Naive thymus-derived CD8-positive, alpha-beta T cell (primary cell): ENCODE measurements at places on chromosomes 6 and 20. TPM values are rescaled to one million over a fixed set of nuclear protein-coding genes. Genes with fewer than 3 reads are reported as not detected.

The PTCRA gene
- not detected for total RNA-seq

The SIRPG gene
- total RNA-seq, result 47.5 TPM

The PTCHD4 gene
- total RNA-seq, result not detected

The MYCT1 gene
- not detected for total RNA-seq

The HMGA1 gene
- 80.3 TPM for total RNA-seq

The OPN5 gene
- total RNA-seq, result not detected

The CRISP3 gene
- total RNA-seq, result not detected

- H3K4me3 ChIP-seq, result no peak overlapping the region
- peaks cover 6% of the 10 kb centered on the region for H3K36me3 ChIP-seq
- DNase-seq, result no peak
- no peaks in the 10 kb centered on the region for H3K27me3 ChIP-seq
- peaks cover 6% of the 10 kb centered on the region for H3K4me1 ChIP-seq
Observed at GRCh38 chr20:5540091-5540490, 210.1 kb upstream of the SHLD1 start.

- H3K4me3 ChIP-seq, result no peak overlapping the region
- peaks cover 35% of the 10 kb centered on the region for H3K4me1 ChIP-seq
- no peak overlapping the region for H3K27ac ChIP-seq
Observed at GRCh38 chr20:50197463-50198179, 7.0 kb downstream of the CEBPB start.

GRCh38 chr6:144364208-144364720 is 79.1 kb downstream of the UTRN start:
- H3K4me1 ChIP-seq, result peaks cover 36% of the 10 kb centered on the region
- H3K27ac ChIP-seq, result peak overlapping the region; percentile 81
- DNase-seq, result no peak
- no peaks in the 10 kb centered on the region for H3K27me3 ChIP-seq
- H3K4me3 ChIP-seq, result peak overlapping the region; percentile 34

- no peak overlapping the region for H3K4me3 ChIP-seq
- H3K27me3 ChIP-seq, result no peaks in the 10 kb centered on the region
- DNase-seq, result no peak
- H3K4me1 ChIP-seq, result no peaks in the 10 kb centered on the region
- no peaks in the 10 kb centered on the region for H3K36me3 ChIP-seq
Observed at GRCh38 chr20:42432496-42433334, 757.0 kb downstream of the PTPRT start.

DNA sequence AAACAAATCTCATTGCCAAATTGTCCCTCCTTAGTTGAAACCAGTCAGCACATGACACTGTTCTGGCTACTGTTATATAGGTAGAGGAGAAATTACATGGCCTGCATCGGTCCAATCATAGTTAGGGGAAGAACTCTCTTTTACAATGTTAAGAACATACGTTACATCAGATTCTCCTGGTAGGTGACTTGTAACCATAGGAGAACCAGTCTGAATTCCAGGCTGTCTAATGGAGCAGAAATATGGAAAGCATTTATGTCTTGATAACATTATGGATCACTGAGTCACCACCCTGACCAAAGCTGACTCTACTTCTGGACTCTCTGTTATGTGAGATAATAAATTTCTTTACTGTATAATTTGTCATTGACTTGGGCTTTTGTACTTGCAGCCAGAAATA is 40.9 kb downstream of the HTR1E start:
- no peak for DNase-seq
- H3K27ac ChIP-seq, result no peak overlapping the region
- H3K4me1 ChIP-seq, result no peaks in the 10 kb centered on the region
- no peaks in the 10 kb centered on the region for H3K36me3 ChIP-seq

- H3K27me3 ChIP-seq, result no peaks in the 10 kb centered on the region
- no peaks in the 10 kb centered on the region for H3K4me1 ChIP-seq
- no peak for DNase-seq
- no peak overlapping the region for H3K27ac ChIP-seq
Observed at GRCh38 chr6:165274611-165275010, 34.8 kb downstream of the C6orf118 start.

- no peaks in the 10 kb centered on the region for H3K4me1 ChIP-seq
- H3K4me3 ChIP-seq, result no peak within 1 kb of the TSS
- H3K36me3 ChIP-seq, result no peaks in the 10 kb centered on the region
- no peak within 1 kb of the TSS for H3K27ac ChIP-seq
- peaks cover 6% of the 10 kb centered on the region for H3K27me3 ChIP-seq
- DNase-seq, result no peak
Observed at GRCh38 chr6:47698342-47698787, at the start of gene ADGRF4. Gene ADGRF4 (plus strand): TSS chr6:47698580. CDS start chr6:47707246, 8,666 bp downstream.

DNA sequence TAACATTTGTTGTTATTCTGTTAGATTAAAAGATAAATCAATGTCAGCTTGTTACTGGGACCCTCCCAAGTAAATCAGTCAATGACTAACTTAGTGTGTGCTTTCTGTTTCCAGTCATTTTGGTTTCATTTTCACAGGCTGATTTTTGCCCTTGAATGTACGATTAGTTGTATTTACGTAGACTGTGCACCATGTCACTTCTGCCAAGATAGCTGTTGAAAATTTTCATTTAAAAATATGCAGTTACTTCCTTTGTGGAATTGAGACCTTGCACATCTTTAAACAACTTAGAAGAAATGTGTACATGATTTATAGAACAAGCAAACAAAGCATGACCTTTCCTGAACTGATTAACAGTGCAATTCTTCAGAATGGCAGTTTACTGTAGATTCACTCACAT is 944.8 kb upstream of the CITED2 start:
- no peak for DNase-seq
- H3K4me1 ChIP-seq, result peaks cover 10% of the 10 kb centered on the region
- H3K4me3 ChIP-seq, result no peak overlapping the region
- H3K27ac ChIP-seq, result no peak overlapping the region

DNA sequence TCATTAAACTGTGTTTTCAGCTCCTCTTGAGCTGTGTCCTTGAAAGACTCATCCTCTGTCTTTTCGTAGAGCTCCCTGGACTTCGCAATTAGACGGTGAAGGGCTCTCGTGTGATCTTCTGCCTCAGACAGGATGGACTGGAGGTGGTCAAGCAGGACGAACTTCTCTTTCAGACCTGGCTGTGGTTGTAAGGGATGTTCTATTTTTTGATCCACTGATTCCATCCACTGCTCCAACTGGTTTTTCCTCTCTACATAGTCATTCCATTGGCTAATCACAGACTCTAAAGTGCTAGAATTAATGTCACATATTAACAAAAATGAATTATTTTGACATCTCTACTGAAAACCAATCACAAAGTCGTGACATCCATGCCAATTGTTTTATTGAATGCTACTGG is 250.1 kb downstream of the SYNE1 start:
- H3K36me3 ChIP-seq, result no peaks in the 10 kb centered on the region
- H3K27me3 ChIP-seq, result peaks cover 28% of the 10 kb centered on the region
- no peaks in the 10 kb centered on the region for H3K4me1 ChIP-seq
- no peak for DNase-seq
- no peak overlapping the region for H3K4me3 ChIP-seq
- H3K27ac ChIP-seq, result no peak overlapping the region

DNA sequence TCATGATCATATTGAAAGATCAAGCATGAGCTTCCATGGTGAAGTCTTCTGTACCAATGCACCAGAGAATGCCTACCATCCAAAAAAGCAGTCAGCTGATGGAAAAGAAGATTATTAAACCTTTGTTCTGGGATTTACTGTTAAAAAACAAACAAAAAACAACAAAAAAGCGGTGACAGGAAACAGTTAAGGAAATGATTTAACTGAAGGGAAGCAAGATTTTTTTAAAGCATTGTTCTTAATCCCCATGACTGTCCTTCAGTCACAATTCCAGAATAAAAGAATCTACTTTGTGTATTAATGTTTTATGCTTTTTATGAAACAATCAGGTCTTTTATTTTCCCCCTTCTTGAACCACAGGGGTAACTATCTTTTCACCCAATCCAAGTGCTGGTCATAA is 23.9 kb downstream of the FAM162B start:
- H3K27ac ChIP-seq, result no peak overlapping the region
- H3K36me3 ChIP-seq, result peaks cover 16% of the 10 kb centered on the region

DNA sequence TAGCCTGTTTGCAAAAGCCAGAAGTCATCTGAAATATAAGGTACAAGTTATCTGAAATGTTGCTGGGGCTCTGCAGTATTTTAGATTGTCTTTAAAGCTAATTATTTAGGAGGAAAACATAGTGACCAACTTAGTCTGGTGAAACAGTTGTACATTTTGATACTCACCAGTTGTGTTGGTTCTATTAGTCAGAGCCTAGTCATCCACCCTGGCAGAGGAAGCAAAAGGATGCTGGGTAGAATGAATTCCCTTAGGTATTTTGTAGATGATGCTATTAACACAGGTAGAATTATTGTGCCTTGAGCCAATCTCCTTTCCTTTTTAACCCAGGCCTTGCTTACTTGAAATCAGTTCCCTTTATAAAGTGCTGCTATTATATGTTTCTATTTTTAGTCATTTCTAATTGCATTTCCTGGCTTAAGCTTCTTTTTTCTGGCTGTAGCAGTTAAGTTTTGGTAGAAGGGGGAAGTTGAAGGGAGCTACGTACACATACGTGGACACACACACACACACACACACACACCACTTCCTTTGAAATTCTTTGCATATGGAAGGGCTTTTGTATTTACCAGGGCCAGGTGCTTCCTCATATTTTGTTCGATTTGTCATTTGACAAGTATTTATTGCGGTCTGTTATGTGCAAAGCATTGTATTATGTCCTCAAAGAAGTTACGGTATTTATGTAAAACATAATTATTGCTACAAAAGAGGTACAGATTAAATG is 82.4 kb downstream of the RTN4IP1 start:
- no peaks in the 10 kb centered on the region for H3K27me3 ChIP-seq
- H3K27ac ChIP-seq, result peak overlapping the region; percentile 37
- no peak for DNase-seq
- H3K4me3 ChIP-seq, result no peak overlapping the region
- peaks cover 4% of the 10 kb centered on the region for H3K36me3 ChIP-seq
